ENCODE measurements at places on chromosomes 12 and 14.
A peak's percentile ranks its signal among the peaks of the same experiment; 100 is the strongest.

GRCh38 chr12:46214668-46215436, 54.0 kb downstream of the SLC38A1 start:
- DNase-seq, result no peak

- DNase-seq, result no peak
These were observed 15.0 kb upstream of the TMEM30B start for GRCh38 chr14:61296151-61296550.

DNA sequence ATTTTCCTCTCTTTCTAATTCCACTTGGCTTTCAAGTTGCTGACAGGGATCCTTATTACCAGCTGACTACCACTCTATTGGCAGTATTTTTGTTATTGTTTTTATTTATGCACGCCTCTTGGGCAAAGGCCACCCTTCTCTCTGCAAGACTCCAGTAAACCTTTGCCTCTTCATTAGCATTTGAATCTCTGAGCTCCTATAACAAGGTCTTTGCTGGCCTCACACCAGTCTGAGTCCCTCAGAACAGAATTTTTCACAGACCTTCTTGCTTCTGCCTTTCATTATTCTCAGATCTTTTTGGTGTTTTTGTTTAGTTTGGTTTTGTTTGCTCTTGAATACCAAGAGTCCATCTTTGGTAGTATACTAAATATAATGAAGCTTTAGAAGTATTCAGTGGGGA, 145.9 kb downstream of the PDZRN4 start:
- no peak for DNase-seq

DNA sequence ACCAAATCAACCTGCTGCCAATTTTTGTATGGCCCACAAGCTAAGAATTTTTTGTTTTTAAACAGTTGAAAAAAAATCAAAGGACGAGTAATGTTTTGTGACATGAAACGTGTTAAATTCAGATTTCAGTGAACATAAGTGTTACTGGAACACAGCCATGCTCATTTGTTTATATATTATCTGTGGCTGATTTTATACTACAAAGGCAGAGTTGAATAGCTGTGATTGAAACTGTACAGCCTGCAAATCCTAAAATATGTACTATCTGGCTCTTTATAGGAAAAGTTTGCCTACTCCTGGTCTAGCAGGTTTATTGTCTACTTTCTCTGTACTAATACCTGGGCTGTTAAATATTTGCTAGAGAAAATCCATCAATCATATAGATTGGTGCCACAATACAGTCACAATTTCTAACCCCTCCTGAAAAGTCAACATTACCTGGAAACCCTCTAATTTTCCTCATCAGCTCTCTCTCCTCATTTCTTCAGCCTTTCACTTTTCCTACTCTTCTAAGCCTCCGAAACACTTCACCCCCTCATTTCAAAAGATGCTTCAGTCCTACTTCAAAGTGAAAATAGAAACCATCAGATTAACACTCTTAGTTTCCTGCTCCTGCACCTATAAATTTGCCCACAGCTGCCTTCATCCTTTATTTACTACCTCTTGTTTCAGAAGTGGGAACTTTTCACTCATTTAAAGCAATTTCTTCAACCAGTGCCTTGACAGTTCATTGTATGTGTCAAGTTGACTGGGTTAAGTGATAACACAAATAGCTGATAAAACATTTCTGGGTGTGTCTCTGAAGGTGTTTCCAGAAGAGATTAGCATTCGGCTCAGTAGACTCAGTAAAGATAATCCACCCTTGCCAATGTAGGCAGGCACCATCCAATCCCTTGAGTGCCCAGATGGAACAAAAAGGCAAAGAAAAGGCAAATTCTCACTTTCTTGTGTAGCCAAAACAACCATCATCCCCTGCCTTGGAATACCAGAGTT, 18.0 kb upstream of the C2CD5 start:
- no peak for DNase-seq

DNA sequence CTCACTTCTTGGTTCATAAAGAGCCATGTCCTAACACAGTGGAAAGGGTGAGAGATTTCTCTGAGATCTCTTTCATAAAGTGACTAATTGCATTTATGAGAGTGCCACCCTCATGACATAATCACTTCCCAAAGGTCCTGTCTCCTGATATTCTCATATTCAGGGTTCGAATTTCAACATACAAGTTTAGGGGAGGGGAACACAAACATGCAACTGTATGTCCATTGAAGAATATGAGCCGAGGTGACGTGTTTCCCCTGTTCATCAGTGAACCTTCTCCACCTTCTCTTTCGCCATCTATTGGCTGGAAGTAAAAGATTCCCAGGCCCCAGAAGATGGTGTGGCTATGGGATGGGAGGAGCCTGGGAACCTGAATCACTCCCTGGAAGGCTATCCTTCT, 354.2 kb upstream of the ATP2B1 start:
- peak; percentile 64 for DNase-seq

- DNase-seq, result no peak
These were observed 58.0 kb downstream of the LLPH start for GRCh38 chr12:66072566-66072965.

DNA sequence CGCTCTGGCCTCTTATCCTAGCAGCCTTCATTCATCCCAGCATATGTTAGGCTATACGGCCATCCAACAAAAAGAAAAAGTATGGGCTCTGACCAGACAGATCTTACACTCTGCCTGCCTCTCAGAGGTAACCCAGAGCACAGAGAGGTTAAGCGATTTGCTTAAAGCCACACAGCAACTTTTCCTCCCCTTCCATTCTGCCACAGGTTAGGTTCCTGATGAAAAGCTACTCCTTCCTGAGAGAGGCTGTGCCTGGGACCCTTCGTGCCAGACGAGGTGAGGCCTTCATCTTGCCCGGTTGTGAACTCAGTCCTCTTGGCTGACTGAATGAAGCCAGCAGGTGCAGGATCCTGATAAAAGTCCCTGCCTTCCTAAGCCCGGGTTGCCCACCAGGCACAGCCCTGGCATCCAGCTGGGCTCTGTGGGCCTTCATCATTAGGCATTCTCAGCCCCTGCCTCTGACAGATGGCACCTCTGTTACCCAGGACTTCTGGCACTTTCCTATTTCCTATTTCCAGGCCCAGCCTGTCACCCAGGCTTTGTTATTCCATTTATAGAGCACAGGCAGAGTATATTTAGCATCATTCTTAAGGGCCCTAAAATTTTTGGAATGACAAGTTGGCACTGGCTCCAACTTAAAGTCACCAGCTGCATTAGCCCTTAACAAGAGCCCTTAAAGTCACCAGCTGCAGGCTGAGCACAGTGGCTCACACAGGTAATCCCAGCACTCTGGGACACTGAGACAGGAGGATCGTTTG, 12.8 kb downstream of the SOAT2 start:
- no peak for DNase-seq

DNA sequence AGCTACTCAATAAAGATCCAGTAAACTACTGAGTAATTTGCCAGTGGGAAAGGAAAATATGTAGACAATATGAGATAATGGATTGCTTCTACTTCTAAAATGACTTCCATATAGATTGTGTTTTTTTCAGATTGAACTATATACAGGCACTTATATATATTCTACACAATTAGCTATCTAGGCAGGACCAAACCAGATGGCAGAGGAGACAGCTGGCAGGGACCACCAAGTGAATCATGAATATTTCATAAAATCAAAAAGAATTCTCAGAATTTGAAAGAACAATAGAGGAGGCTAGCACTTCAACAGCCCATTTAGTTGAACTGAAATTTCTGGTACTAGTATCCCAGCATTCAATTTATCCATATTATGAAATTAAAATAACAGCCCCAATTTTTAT, 338.0 kb upstream of the RPL10L start:
- no peak for DNase-seq
